ENCODE measurements at places on chromosomes 6 and 20.

GRCh38 chr20:61760321-61760720 lies 305.4 kb downstream of the TAF4 start:
- no peak for DNase-seq

- DNase-seq: no peak
These were observed 33.9 kb downstream of the ITPR3 start for GRCh38 chr6:33654831-33655554.

- DNase-seq: peak; percentile 31
These were observed 182.5 kb downstream of the CDC5L start for GRCh38 chr6:44569931-44570385.

DNA sequence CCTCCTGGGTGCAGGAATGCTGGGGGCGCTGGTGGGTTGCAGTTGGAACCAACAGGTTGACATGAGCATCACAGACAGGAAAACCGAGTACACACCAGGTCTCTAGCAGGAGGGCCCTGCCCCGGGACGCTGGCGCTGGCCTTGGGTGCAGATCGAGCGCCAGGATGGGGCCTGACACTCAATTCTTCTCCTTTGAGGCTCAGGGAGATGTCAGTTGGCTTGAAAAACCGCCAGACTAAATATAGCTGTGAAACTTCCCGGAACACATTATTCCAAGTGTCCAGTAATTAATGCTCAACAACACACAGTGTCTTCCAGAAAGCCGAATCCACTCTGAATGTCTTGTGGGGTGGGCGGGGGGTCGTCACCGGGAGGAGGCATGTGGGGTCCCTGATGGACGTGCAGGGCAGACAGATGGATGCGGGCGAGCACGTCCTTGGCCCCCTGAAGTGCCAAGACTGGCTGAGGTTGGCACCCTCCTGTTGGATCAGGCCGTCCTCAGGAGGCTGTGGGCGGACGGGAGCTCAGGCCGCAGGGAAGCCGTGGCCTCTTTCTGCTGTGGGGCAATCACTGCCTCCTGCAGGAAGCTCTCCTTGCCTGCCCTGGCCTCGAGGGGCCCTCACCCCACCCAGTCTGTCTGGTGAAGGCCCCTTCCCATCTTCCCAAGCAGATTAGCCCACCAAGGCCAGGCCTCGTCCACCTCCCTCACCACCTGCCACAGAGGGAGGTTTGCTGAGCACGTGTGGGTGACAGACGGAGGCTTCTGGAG lies 19.4 kb upstream of the GATA5 start:
- DNase-seq: no peak

- DNase-seq: no peak
These were observed 33.7 kb downstream of the NOL7 start for GRCh38 chr6:13648850-13649249.

GRCh38 chr20:62878244-62879038 lies 16.8 kb upstream of the TCFL5 start:
- no peak for DNase-seq

GRCh38 chr6:56742122-56742791 lies 99.6 kb upstream of the DST start:
- DNase-seq: no peak

DNA sequence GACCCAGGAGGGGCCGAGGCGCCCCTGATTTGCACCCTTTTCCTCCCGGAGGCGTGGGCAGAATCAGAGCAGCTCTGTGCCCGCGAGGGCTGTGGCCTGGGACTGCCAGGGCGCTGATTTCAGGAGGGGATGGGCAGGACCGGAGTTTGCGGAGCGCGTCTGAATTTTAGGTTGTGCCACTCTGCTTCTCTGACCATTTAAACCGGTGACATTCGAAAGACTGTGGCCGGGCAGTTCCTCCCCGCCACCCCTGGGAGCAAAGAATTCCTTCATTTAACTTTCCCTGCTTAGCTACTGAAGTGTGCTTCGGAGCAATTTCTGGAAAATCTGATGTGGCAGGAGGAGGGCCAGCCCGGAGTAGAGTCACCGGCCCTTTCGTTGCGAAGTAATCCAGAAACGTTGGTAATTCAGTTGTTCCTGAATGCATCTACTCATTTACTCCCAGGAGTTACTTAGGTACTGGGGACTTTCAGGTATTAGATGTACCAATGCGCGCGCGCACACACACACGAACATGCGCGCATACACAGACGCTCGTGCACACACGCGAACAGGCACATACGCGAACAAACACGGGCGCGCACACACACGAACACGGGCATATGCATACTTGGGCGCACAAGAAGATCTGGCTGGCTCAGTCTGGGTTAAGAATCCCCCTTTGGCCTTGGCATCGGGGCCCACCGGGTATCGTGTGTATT lies 568 bp downstream of the CCDC170 start:
- DNase-seq: peak; percentile 65

GRCh38 chr6:111461860-111462259 lies 21.2 kb downstream of the REV3L start:
- DNase-seq: no peak

DNA sequence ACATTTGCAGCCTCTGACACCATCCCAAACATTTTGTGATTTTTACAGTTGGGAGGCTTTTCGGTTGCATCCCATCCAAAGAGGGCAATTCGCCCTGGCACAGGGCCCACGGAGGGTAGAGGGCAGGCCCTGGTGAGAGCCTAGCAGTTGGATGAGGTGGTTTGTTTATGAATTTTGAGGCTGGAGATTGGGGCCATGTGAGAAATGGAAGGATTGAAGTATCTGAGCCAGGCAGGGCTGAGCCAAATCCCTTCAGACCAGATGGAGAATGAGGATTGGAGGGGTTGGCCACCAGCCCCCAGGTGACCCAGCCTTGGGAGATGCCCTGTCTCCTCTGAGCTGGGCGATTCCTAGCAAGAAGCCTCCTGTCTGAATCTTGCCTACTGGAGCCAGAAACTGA lies 52.6 kb upstream of the CCDC167 start:
- no peak for DNase-seq

GRCh38 chr6:123402052-123402451 lies 234.7 kb downstream of the TRDN start:
- DNase-seq: no peak

DNA sequence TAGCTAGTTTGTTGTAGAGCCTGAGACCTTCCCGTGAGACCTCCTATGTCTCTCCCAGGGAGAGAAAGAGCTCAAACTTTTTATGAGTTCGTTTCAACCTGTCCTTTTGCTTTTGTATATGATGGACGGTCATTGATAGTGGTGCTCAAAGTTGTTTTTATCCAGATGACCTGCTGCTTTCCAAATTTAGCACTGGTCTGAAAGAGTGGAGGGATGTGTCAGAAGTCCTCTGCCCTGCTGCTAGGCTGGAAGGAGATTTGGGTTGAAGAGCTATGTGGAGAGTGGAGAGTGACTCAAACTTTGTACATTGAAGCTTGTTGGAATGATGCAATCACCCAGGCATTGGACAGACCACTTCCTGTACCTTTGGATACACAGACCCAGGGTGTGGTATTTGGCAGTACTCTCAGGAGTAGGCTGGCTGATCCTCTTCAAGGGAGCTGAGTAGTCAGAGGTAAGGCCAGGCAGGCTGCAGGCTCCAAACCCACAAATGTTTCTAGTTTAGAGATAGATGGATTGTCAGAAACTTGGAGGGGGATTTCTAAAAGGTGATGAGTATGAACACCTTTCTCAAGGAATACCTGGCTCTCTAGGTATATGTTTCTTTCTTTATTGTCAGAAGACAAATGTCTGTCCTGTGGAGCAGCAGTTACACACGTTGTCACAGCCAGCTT lies 49.4 kb upstream of the RREB1 start:
- no peak for DNase-seq

GRCh38 chr6:105851113-105851580 lies 235.0 kb upstream of the PRDM1 start:
- DNase-seq: no peak

- DNase-seq: no peak
These were observed 11.8 kb upstream of the THBD start for GRCh38 chr20:23061262-23061661.
